ENCODE measurements at places on chromosomes 16 and 17.
A peak's percentile ranks its signal among the peaks of the same experiment; 100 is the strongest.

- DNase-seq: no peak
These were observed 48.7 kb upstream of the TNRC6C start for GRCh38 chr17:77909816-77910215.

GRCh38 chr17:63998050-63998720 lies at the start of gene PRR29:
Gene PRR29 (plus strand): TSS chr17:63998351. CDS start chr17:63998365, 14 bp downstream.
- DNase-seq: peak; percentile 76

DNA sequence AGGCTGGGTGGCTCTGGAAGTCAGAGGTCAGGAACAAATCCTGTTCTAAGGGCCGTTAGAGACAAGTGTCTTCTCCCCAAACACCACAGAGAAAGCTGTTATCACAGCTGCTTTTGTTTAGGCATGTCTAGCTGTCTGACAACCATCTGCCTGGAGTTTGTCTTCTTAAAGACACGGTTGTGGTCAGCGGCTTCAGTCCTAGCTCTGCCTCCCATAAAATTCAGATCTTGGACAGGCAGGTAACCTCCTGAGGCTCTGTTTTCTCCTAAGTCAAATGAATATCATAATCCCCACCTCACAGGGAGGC lies 2.3 kb upstream of the ITGA3 start:
- DNase-seq: no peak

DNA sequence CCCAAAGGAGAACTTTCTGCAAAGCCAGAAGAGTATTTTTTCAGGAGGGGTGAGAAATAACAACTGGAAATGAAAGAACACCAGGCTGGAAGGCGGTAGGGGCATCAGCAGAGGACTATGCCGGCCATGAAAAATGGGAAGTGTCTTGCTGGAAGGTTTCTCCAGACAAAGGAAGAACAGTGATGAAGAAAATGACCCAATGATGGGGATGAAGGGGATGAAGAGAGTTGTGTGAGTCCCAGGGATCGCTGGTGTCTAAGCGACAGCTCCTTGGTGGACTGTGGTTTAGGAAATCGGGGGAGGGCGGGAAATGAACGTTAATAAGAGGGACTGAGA lies 623 bp downstream of the TTLL6 start:
- no peak for DNase-seq

DNA sequence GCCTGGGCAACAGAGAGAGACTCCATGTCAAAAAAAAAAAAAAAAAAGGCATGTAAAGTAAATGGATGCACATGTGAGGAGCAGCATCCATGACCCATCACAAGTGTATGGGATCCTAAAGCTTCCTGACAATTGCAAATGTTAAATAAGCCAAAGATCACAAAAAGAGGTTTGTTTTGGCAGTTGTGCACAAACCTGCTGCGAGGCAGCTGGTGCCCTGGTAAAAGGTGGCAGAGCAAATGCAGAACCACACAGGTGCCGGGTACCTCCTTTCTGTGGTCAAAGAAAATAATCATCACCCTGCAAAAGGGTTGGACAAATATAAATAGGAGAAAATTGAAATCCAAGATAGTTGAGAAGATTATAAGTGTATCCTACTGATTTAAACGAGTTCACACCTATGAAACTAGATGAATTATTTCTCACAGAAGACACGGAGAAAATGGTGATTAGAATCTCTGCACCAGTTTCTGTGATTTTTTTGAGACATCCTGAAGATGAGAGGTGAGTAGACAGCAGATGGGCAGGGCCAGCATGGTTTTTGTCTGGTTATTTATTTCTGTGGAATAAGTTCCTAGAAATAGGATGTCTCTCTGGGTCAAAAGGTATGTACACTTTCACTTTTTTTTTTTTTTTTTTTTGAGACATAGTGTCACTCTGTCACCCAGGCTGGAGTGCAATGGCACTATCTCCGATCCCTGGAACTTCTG lies 291.3 kb downstream of the CDH13 start:
- peak; percentile 33 for DNase-seq

DNA sequence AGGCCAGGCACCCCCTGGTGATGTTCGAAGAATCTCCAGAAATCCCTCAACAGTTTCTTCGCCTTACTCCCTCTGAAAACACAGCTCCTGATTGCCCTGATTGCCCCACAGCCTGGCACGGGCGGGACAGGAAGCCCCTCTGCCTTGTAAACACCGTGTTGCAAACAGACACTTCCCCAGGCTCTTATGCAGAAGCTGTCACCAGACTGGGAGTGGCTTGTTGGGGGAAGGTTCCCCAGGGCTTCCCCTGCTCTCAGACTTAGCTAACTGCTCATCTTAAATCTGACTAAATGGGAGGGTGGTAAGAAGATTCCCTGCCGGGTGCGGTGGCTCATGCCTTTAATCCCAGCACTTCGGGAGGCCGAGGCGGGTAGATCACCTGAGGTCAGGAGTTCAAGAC lies 11.2 kb downstream of the PIK3R5 start:
- no peak for DNase-seq

- DNase-seq: peak; percentile 10
These were observed 33.8 kb upstream of the KPNB1 start for GRCh38 chr17:47615766-47616424.

DNA sequence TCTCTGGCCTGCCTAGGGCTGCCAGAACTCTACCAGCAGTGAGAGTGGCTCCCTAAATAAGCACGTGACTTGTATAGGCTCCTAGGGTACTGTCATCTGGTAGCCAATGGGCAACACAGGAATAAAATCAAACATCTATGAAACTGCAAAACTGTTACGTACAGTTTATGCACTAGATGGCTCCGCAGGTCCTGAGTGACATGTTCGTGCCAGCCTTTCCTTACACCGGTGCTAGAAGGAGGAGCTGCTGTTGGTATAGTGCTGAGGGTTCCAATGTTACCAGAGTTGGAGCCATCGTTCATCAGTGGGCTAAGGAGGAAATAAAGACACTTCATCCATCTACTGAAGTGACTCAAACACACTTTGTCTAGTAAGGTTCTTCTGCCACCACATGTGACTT lies 63.2 kb upstream of the TRAP1 start:
- DNase-seq: no peak

GRCh38 chr16:19888834-19889233 lies 4.2 kb upstream of the GPRC5B start:
- DNase-seq: no peak
